ENCODE measurements at places on chromosomes 4 and X. TPM values are rescaled to one million over a fixed set of nuclear protein-coding genes. Genes with fewer than 3 reads are reported as not detected.

The CT47B1 gene
- total RNA-seq = not detected

DNA sequence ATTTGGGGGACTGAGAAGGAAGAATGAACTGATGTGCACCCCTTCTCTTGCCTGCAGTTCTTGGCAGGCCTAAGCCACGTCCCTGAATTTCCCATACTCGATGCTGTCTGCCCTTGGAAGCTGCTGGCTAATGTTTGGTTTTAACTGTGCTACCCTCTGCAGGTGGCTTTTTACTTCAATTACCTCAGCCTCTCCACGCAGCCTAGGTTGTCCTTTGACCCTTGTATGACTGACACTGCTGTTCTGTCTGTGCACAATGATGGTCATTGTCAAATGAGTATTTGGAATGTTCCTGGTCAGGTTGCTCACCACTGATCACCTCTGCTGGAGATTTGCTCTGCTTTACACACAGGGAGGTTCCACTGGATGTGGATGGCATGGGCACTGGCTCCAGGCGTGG, 137.1 kb downstream of the ZNF518B start:
- H3K36me3 ChIP-seq = no peaks in the 10 kb centered on the region
- DNase-seq = no peak
- no peaks in the 10 kb centered on the region for H3K4me1 ChIP-seq
- no peak overlapping the region for H3K4me3 ChIP-seq

DNA sequence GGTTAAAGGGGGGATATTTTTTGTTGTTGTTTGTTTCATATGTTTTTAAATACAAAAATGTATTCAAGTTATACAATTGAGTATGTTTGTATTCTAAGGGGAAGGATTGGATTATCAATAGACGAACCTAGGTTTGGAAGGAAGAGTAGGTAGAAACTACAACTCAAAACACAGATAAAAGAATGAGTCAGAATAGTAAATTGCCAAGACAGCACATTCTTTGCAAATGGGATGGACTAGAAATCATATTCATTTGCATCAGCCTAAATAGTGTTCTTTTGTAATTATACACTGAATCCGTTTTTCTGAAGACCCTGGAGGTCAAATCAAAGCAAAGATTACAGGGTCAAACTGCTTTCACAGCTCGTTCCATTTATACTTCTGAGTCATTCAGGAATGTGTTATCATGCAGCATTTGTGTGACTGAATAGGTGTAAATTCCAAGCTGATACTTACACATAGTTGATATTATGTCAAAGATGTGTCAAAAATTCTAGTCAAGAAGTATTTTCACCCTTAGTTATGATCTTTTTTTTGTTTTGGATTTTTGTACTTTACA, 273.3 kb upstream of the FAT4 start:
- H3K27me3 ChIP-seq = no peaks in the 10 kb centered on the region
- DNase-seq = no peak
- H3K4me1 ChIP-seq = no peaks in the 10 kb centered on the region
- no peaks in the 10 kb centered on the region for H3K36me3 ChIP-seq

DNA sequence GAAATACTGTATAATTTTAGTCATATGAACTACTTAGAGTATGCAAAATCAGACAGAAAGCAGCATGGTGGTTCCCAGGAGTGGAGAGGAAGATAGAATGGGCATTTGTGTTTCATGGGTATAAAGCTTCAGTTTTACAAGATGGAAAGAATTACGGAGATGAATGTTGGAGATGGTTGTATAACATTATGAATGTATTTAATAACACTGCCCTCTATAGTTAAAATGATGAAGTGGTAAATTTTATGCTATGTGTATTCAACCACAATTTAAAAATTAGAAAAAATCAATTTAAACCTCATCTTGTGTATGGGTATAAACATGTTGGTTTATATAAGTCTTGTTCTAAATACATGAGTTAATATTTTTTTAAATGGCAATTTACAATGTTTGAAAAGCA, 521.1 kb downstream of the FSTL5 start:
- no peaks in the 10 kb centered on the region for H3K27me3 ChIP-seq
- no peaks in the 10 kb centered on the region for H3K36me3 ChIP-seq
- no peaks in the 10 kb centered on the region for H3K4me1 ChIP-seq
- H3K4me3 ChIP-seq = no peak overlapping the region
- DNase-seq = no peak

- no peaks in the 10 kb centered on the region for H3K4me1 ChIP-seq
- H3K27ac ChIP-seq = no peak overlapping the region
- no peaks in the 10 kb centered on the region for H3K36me3 ChIP-seq
- no peaks in the 10 kb centered on the region for H3K27me3 ChIP-seq
- no peak overlapping the region for H3K4me3 ChIP-seq
- no peak for DNase-seq
Measured at GRCh38 chr4:108320061-108320460, 151.3 kb upstream of the LEF1 start.
